ENCODE measurements at places on chromosomes 2 and 18. TPM values are rescaled to one million over a fixed set of nuclear protein-coding genes. Genes with fewer than 3 reads are reported as not detected.

DNA sequence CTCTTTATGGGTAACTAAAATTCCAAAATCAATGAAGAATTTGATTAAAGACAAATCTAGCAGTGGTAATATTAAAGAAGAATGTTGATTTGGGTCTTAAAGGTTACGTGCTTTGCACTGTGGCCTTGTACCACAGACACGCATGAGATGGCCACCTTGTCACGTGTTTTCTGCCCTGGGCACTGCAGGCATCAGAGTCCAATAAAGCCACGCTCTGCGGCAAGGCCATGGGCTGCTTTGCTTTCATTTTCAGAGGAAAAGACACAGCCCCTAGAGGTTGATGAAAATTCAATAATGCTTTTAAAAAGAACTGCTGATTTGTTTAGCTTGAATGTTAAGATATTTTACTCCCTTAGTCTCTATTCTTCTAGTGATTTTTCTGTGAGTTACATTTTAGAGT lies 30.4 kb downstream of the AOX1 start:
- DNase-seq, result no peak

GRCh38 chr2:19682493-19682892 lies 219.3 kb downstream of the TTC32 start:
- DNase-seq, result no peak

- DNase-seq, result no peak
Observed at GRCh38 chr18:41724195-41724594, 230.8 kb upstream of the PIK3C3 start.

DNA sequence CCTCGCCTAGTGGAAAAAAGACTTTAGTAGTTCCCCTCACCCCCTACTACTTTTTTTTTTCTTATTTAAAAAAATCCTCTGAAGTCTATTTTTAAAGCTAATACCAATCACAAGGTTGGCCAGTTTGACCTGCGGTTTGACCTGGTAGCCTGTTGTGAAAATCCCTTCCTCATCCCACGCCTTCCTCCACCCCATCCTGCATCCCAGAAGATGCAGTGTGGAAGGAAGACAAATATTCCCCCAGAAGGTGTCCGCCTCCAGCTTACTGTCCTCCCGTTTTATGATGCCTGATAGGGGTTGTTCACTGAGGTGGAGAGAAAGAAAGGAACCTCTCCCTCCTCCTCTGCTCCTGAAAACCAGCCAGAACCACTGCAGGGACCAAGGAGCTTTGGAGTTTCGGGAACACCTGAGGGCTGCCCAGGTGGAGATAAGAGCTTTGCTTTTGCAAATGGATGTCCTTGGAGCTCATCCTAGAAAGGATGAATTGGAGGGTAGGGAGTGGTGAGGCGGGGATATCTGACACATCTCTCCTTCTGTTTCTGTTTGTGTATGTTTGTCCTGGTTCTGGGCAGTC lies 909 bp downstream of the ATP6V1C2 start:
- DNase-seq, result no peak

GRCh38 chr18:58038063-58038462 lies 6.0 kb upstream of the NEDD4L start:
- no peak for DNase-seq

DNA sequence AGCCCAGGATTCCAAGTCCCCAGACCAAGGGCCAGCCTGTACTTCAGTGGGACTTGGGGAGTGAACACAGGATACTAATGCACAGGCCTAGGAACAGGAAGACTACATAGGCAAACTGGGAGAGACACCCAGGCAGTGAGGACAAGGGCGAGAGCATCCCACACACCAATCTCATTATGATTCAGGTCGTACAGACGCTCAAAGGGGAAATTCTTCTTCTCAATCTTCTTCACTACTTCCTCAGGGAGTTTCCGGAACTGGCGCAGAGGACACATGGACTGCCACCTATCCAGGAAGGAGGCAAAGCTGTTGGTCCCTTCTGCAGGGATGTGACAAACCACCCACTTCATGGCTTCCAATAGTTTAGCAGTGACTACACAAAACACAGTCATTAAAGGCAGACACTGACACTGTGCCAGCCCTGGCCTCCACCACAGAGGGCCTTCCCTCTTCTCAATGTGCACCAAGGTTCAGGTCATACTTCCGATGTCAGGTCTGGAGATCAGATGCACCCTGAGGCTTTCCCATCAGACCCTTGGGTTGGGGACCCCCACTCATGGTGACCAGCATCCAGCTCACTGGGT lies 18.0 kb downstream of the SNRNP200 start:
- no peak for DNase-seq

The C2orf66 gene
- total RNA-seq, result 0.26 TPM

DNA sequence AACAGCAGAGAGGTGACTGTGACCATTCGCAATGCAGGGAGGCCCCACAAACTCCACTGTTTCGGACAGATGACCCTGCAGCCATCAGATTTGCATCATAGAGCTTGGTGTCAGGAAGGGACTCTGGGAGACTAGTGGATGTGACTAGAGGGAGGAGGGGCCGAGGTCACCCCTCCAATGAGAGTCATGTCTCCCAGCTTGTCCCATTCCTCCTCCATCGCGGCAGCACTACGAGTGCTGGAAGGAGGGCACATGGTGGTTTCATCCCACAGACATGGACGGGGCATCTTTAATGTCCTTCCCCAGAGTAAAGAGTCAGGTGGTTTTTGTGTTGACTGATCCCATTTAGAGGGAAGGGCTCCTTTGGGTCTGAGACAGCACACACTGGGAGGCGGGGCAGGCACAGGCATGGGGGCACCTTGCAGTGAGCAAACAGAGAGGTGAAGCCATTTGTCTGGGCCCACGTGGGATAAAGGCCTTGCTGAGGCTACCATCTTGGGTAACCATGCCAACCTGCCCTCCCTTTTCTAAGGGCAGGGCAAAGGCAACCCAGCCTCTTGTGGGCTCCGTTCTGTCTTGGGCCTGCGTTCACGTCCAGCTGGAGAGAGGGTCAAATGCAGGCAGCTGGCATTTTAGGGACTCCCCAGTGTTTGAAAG lies 208.1 kb downstream of the ASB1 start:
- DNase-seq, result no peak

GRCh38 chr2:151153601-151154000 lies 108.1 kb downstream of the RBM43 start:
- DNase-seq, result peak; percentile 16

DNA sequence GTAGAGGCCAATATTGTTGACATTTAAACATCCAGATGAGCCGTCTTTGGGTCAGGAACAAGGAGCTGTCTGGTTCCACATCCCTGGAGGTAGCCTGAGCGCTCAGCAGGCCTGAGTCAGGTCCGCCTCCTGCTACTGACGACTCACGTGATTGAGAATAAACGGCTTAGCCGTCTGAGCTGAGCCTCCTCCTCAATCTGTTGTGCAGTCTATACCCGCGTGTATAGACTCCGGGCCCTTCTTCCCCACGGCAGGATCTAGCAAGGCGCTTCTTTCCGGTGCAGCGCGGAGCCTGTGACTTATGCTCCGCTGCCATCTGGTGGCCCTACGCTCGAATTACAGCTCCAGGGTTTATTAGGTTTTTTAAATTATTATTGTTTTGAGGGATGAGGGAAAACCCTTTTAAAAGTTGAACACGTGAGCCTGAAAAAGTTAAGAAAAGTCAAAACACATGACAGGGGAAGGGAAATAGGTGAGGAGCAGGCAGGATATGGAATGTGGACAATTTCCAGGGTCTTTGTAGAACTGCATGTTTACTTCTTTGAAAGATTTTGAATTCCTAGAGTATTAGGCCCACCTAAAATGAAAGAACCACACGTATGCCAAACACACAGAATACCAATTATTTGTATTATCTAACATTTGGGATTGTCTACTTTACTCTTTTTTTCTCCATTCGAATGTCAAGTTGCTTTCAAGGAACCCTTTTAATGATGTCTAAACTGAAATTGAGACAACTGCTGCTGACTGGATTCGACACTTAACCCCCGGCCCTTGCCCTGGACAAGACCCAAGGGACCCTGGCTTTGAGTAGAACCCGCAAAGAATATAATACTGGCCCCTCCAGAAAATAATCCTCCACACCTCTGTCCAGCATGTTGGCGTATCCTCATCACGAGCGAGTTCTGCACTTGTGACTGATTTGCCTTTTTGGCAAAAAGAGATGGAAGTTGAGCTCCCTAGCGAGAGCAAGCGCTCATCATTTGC lies 112.4 kb upstream of the ZNF236 start:
- DNase-seq, result peak; percentile 78

The ANKRD30BL gene
- total RNA-seq, result not detected

- DNase-seq, result peak; percentile 93
Observed at GRCh38 chr2:100285691-100286090, 36.6 kb downstream of the LONRF2 start.

- DNase-seq, result no peak
Observed at GRCh38 chr2:169105476-169105875, 36.1 kb downstream of the DHRS9 start.

DNA sequence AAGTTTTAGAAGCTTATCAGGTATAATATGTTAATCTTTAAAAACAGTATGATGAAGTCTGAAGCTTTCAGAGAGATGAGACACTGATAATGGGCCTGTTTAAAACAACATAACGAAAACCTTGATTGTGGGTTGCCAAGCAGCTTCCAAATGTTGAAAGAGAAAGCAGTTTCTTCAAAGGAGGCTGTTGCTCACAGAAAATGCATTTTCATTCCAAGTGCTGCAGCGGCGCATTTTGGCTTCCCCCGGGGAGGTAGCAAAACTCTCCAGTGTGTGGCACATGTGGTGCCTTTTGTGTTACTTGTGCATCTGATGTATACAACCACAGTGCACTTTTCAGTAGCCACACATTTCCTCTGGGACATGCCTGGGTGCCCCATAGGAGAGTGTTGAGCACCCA lies 66.1 kb downstream of the TMEFF2 start:
- DNase-seq, result peak; percentile 33

GRCh38 chr2:204255071-204255470 lies 290.2 kb upstream of the PARD3B start:
- DNase-seq, result no peak

- peak; percentile 79 for DNase-seq
Observed at GRCh38 chr2:159131914-159132281, 154.6 kb downstream of the WDSUB1 start.

DNA sequence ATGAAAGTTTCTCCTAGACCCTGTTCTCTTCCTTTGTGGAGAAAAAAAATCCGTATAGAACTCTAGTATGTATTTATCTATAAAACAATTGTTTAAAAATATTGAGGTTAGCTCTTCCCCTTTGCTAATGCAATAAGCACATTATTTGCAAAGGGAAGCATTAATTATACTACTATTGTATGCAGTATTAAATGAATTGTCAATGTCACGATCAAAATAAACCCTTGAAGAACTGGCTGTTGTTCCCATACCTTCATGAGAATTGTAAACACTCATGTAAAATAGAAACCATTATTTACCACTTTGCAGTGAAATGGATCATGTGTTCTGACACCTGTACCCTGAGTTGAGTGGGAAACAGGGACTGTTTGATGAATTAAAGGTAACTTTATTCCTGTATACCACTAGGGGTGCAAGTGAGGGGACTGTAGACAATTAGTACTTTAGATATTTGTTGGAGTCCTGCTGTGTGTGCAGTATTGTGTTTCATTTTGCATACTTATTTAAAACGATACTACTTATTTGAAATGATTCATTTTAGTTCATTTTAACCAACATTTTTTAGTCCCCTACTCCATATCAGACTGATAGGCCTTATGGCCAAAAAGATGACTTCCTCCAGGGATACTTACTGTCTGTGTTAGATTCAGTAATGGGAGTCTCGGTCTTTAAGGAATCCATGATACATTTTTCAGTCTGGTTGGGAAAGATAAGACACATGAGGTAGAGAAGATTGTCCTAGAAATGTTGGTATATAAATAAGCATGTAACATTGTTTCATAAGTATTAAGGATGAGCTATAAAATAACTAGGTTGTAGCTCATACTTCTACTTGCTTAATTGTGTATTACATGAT lies 7.9 kb downstream of the PKP4 start:
- peak; percentile 26 for DNase-seq

DNA sequence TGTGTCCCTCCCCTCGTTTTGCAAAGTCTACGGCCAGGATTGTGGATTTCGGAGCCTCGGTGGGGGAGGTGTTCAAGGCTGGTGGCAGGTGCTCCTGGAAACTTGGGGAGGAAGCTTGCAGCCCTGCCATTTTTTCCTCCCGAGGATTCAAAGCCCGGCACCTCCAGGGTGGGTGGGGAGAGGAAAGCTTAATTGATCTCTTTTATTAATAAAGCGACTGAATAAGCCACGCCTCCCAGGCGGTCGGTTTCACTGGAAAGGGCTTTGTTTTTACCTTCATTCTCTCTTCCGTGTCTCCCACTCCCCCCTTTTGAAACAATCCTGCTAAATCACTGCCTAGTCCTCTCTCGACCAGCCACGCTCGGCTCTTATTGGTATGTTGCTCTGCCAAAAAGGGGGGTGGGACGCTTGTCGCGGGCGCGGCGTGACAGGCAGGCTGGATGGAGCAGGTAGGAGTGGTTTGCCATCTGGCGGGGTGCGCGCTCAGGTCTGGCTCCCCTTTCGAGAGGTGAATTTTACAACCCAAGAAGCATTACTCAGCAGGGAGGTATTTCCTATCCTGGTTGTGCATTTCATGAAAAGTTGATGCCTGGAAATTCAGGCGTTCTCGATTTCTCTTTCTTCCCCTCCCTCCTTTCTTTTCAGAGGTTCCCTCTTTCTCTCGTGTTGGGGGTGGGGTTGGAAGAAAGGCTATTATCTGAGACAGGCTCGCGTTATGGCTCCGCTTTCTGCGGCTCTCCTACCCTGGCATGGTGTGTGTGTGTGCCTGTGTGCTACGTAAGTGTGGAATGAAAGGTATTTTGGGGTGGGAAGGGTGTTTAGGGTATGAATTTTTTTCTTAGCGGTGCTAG lies 1.4 kb downstream of the NEDD4L start:
- peak; percentile 58 for DNase-seq

- peak; percentile 100 for DNase-seq
Observed at GRCh38 chr2:43086451-43087221, 139.8 kb downstream of the ZFP36L2 start.

The TET3 gene
- total RNA-seq, result 2.6 TPM

DNA sequence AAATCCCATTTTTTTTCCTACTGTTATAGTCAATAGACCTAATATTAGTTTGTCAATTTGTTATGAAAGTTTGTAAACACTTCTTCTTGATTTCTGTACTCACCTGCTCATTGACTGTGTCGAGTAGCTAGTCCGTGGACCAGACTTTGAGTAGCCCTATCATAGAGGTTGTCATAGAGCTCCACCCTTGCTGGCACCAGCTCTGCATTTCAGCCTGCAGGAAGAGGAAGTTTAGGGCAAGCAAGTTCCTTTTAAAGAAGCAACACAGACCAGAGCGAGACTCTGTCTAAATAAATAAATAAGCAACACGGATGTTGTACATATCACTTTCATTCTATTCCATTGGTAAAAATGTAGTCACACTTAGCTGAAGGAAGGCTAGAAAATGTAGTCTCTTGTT lies 74.0 kb downstream of the MCFD2 start:
- DNase-seq, result no peak

The TCF4 gene
- total RNA-seq, result 57.6 TPM

DNA sequence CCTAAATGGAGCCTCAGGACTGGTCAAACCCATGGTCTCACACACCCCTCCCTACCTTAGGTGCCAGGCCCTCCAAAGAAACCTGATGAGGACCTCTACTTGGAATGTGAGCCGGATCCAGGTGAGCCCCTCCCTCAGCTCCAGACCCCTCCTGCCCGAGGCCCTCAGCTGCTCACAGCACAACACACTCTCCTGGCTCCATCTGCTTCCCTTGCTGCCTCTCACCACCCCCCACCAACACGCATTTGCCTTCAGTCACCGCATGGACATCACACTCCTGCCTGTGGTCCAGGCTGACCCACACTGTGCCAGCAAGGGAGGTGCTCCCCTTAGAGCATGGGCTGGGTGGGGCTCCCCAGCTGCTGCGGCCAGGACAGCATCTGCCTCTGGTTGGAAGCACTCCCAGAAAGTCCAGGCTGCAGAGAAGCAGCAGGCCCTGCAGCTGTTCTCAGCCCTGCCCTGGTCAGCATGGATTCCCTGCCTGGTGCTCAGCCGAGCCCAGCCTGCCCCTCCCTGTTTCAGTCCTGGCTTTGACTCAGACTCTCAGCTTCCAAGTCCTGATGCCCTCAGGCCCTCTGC lies 15.1 kb downstream of the SH2D6 start:
- peak; percentile 93 for DNase-seq
